ENCODE measurements at places on chromosomes 1 and 21.

DNA sequence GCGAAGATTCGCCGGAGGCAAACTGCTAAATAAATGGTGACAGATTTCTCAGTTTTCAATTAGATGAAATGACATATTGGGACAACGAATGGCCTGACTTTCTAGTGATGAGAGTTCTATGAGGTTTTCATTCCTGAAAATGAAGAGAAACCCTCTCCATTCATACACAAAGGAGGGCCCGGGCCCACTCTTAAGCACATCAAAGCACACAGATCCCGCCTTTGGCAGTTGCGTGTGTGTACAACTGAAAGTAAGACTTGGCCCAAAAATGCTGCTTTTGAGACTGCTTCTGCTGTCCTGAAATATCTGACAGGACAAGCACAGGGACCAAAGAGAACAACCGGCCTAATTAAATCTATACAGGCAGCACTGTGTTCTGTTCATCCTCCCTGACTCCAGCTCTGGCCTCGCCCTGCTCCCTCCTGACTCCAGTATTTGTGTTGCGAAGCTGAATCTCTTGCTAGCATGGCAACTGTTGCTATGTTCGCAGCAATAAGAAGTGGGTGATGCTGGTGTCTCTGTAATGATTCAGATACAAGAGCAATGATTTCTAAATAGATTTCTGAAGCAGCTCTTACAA is 7.4 kb downstream of the LRRC53 start:
- DNase-seq, result no peak

DNA sequence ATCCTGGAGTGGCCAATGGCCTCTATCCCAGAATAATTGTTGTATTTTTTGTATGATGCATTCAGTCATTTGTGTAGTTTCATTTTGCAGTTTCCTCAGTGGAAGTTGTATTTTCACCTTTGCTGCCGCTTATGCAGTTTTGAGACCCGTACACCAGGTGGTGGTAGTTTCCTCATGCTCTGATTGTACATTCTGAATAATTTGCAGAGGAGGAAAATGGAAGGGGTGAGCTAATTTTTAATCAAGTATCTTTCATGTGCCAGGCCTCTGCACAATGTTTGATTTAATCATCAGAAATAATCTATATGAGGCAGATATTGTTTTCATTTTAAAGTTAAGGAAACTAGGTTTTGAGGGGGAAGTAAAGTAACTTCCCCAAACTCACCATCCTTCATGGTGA is 29.5 kb downstream of the HLX start:
- no peak for DNase-seq

DNA sequence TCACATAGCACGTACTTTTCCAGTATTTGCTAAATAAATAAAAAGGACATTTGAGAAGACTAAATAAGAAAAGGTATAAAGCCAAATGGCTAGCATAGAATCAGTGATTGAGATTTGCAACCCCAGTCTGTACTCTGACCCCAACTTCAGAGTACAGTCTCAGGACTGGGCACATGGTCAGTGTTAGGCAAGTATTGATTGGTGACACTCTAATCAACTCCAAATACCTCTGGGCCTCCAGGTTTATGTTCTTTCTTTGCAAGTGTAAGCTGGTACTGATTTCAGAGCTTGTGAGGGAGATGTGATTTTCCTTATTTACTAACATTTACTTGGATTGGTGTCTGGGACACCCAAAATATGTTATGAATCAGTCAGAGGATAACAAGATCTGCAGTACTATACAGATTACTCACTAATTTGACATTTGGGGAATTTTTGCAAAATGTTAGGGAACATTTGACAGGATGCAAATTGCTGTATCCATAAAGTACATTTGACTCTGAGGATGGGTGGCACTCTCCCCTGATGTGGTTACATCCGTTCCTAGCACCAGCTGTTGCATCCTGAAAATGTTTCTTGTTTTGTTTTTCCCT is 34.2 kb downstream of the LMO4 start:
- DNase-seq, result no peak

GRCh38 chr1:209318181-209319056 is 265.1 kb upstream of the CAMK1G start:
- no peak for DNase-seq

GRCh38 chr1:50724626-50725286 is 235.3 kb downstream of the FAF1 start:
- no peak for DNase-seq

DNA sequence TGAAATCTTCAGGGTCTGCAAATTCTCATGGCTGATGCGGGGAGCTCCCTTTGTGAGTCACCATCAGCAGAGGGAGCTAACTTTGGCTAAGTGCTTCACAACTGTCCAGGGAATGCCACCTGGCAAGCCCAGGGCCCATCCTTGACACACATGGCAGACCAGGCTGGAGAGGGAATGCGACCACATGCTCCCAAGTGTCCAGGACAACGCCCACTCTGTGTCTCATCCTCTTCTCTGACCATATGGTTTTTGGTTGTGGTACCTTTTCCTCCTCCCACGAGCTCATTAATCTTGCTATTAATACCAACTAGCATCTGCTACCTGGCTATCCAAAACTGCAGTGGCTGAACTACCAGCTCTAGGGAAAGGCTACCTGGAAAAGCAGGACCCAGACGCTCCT is 37.1 kb upstream of the CLSTN1 start:
- no peak for DNase-seq

Measured in pulmonary artery endothelial cell (primary cell).